SJSA1 (cell line): ENCODE measurements at places on chromosomes 7 and 10. TPM values are rescaled to one million over a fixed set of nuclear protein-coding genes. Genes with fewer than 3 reads are reported as not detected.

AMPH gene
- not detected in 2 replicates for total RNA-seq

- no peak overlapping the region for H3K4me3 ChIP-seq
- H3K27me3 ChIP-seq = no peaks in the 10 kb centered on the region
- no peaks in the 10 kb centered on the region for H3K36me3 ChIP-seq
- DNase-seq = no peak
Observed at GRCh38 chr10:131548176-131548575, 236.7 kb upstream of the TCERG1L start.

- no peak for DNase-seq
- H3K27ac ChIP-seq = no peak overlapping the region
- H3K4me3 ChIP-seq = no peak overlapping the region
- H3K27me3 ChIP-seq = no peaks in the 10 kb centered on the region
- H3K4me1 ChIP-seq = peaks cover 19% of the 10 kb centered on the region
- H3K36me3 ChIP-seq = peaks cover 53% of the 10 kb centered on the region
Observed at GRCh38 chr7:50446542-50446960, 3.6 kb downstream of the FIGNL1 start.

MPP7 gene
- total RNA-seq = 1.6 and 1.7 TPM in 2 replicates

PRKCQ gene
- total RNA-seq = not detected in 2 replicates

GRCh38 chr10:72375173-72375572 lies 20.5 kb upstream of the DNAJB12 start:
- no peaks in the 10 kb centered on the region for H3K4me1 ChIP-seq
- no peak for DNase-seq
- H3K27ac ChIP-seq = no peak overlapping the region
- peaks cover 2% of the 10 kb centered on the region; the same call in 1 of the 2 replicates for H3K36me3 ChIP-seq
- no peak overlapping the region for H3K4me3 ChIP-seq
- H3K27me3 ChIP-seq = no peaks in the 10 kb centered on the region

TMEM196 gene
- not detected in 2 replicates for total RNA-seq

DNA sequence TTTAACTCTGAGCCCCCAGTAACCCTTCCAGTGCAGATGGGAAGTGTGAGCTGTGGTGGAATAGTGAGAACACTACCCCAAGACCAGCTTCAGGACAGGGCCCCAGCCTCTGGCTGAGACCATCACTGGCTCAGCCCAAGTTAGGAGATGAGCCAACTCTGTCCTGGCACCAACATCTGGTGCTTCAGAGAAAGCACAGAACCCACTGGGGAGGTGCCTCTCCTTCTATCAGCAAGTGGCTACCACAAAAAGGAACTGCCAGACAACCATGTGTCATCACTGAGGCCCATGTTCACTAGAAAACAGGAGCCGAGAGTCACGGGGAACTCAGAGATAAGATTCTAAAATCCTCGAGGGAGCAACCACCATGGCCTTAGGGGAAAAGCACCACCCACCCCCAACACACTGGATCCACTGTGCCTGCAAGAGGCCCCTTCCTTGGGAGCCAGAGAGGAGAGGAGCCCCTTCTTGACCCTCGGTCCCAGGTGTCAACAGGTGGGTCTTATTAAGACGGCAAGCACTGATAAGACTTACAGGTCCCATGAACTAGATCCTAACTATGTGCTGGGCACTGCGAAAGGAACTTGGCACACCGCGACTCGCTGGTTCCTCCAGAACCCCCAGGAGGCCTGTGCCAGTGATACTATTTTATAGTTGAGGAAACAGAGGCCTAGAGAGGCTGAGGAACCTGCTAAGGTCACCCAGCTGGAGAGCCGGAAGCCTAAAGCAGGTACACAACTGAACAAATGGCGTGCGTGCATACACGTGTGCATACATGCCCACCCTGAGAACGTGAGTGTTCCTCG lies 102.7 kb downstream of the FAM53B start:
- H3K27ac ChIP-seq = no peak overlapping the region
- H3K4me1 ChIP-seq = no peaks in the 10 kb centered on the region
- DNase-seq = no peak
- no peaks in the 10 kb centered on the region for H3K36me3 ChIP-seq
- H3K27me3 ChIP-seq = no peaks in the 10 kb centered on the region

DNA sequence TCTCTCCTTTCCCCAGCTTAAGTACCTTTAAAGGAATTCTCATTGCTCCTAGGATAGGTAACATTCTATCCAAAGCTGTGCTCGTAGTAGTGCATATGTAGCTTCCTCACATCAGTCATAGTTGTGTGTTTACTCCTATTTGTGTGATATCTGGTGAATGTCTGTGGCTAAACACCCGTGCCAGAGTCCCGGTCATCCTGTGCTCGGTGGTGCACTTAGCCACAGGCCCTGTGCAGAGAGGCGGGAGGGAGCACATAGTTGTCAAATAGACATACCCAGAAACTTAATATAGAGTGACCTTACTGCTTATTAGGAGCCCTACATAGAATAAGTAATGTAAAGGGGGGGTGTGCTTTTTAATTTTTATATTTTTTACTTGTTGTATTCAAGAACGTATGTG lies 76.6 kb downstream of the RBM33 start:
- DNase-seq = no peak
- no peaks in the 10 kb centered on the region for H3K27me3 ChIP-seq
- H3K4me3 ChIP-seq = no peak overlapping the region
- no peak overlapping the region for H3K27ac ChIP-seq
- no peaks in the 10 kb centered on the region for H3K4me1 ChIP-seq
- H3K36me3 ChIP-seq = peaks cover 45% of the 10 kb centered on the region

CALN1 gene
- not detected in 2 replicates for total RNA-seq

HSPA12A gene
- 5.2 and 9.0 TPM in 2 replicates for total RNA-seq

EN2 gene
- 0.11 TPM in 1 of 2 replicates, not detected in the other for total RNA-seq

HOXA1 gene
- total RNA-seq = 2.0 and 5.8 TPM in 2 replicates

MMP21 gene
- total RNA-seq = not detected in 2 replicates

- no peaks in the 10 kb centered on the region for H3K4me1 ChIP-seq
- no peaks in the 10 kb centered on the region for H3K36me3 ChIP-seq
- H3K27me3 ChIP-seq = no peaks in the 10 kb centered on the region
- H3K27ac ChIP-seq = no peak overlapping the region
- no peak for DNase-seq
- no peak overlapping the region for H3K4me3 ChIP-seq
Observed at GRCh38 chr10:13222151-13222550, 12.0 kb downstream of the UCMA start.

GRCh38 chr10:131742500-131742951 lies 158.3 kb upstream of the PPP2R2D start:
- no peaks in the 10 kb centered on the region for H3K27me3 ChIP-seq
- no peaks in the 10 kb centered on the region for H3K4me1 ChIP-seq
- no peak overlapping the region for H3K27ac ChIP-seq
- no peak for DNase-seq
- H3K36me3 ChIP-seq = no peaks in the 10 kb centered on the region

- H3K27ac ChIP-seq = no peak overlapping the region
- no peak overlapping the region for H3K4me3 ChIP-seq
- H3K36me3 ChIP-seq = no peaks in the 10 kb centered on the region
- peaks cover 69% of the 10 kb centered on the region for H3K27me3 ChIP-seq
Observed at GRCh38 chr7:150973571-150974451, 4.3 kb downstream of the KCNH2 start.

GRCh38 chr10:621981-622740 lies 67.3 kb downstream of the DIP2C start:
- peaks cover 27% of the 10 kb centered on the region for H3K4me1 ChIP-seq
- DNase-seq = no peak
- no peak overlapping the region for H3K27ac ChIP-seq
- H3K36me3 ChIP-seq = peaks cover 4% of the 10 kb centered on the region; the same call in 1 of the 2 replicates
- no peaks in the 10 kb centered on the region for H3K27me3 ChIP-seq

DNA sequence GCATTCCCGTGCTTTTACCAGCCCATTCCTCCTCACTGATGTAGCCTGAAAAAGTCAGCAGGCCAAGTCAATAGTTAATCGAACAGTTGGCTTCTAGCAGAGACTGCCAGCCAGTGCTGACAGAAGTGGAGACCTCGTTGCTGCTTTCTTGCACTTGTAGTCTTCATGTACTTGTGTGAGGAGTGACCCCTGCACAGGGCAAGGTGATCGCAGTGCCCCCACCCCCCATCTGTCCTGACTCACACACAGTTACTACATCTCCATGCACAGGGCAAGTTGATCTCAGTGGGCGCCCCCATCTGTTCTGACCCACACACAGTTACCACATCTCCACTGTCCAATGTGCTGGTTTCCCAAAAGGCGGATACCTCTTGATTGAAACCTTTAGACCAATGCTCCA lies 34.2 kb downstream of the C10orf71 start:
- no peaks in the 10 kb centered on the region for H3K4me1 ChIP-seq
- no peak overlapping the region for H3K27ac ChIP-seq

DNA sequence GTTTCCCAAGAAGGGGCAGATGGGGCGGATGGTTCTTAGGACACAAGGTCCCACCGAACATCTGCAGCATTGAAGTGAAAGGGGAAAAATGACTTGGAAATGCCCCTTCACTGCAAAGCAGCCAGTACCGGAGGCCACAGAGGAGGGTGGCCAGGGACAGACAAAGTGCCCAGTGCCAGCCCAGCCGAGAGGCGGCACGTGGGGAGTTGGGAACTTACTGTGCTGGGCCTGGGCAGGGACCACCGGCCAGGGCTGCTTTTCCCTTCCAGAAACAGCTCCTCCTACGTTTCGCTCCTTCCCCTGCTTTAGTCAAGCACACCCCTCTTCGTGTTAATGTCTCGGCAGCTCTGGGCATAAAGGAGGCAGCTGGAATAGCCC lies 129.2 kb downstream of the TNS3 start:
- peaks cover 25% of the 10 kb centered on the region; the same call in 1 of the 2 replicates for H3K36me3 ChIP-seq
- H3K4me3 ChIP-seq = no peak overlapping the region
- no peaks in the 10 kb centered on the region for H3K27me3 ChIP-seq
- DNase-seq = no peak
- H3K27ac ChIP-seq = peak overlapping the region; percentile 62

SFTPA1 gene
- not detected in 2 replicates for total RNA-seq

GRCh38 chr7:43553999-43554398 lies 28.9 kb upstream of the STK17A start:
- peaks cover 3% of the 10 kb centered on the region; the same call in 1 of the 2 replicates for H3K36me3 ChIP-seq
- no peak for DNase-seq
- no peak overlapping the region for H3K27ac ChIP-seq
- H3K27me3 ChIP-seq = no peaks in the 10 kb centered on the region
- H3K4me1 ChIP-seq = peaks cover 11% of the 10 kb centered on the region

GFRA1 gene
- 17.0 and 46.3 TPM in 2 replicates for total RNA-seq
